CD8-positive, alpha-beta T cell (primary cell): ENCODE measurements at places on chromosomes 1 and 21. TPM values are rescaled to one million over a fixed set of nuclear protein-coding genes. Genes with fewer than 3 reads are reported as not detected.

DNA sequence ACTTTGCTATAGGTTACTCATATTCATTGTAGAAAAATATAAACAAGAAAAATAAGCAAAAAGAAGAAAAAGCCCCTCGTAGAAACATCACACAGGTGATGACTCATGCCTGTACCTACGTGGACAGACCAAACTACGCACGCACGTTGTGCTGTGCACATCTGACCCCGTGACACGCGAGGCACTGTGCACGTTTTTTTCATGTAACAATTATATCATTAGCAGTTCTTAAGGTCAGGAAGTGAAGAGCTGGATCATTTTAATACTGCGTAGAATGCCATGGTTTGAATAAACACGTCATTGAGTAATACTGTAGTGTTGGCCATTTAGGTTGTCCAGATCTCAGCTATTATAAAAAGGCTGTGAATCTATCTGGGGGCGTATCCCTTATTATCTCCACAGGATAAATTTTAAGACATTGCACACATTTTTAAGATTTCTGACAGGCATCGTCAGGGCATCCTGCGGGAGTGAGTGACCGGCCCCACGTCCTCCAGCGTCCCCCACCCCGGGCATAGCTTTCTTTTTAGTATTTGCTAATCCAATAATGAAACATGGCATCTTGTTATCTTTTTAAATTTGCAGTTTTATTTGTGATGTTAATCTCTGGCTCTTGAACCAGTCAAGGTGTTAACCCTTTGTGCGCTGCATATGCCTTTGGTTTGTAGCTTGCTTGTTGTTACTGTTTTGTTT is 23.4 kb upstream of the ADARB1 start:
- DNase-seq, result no peak

DNA sequence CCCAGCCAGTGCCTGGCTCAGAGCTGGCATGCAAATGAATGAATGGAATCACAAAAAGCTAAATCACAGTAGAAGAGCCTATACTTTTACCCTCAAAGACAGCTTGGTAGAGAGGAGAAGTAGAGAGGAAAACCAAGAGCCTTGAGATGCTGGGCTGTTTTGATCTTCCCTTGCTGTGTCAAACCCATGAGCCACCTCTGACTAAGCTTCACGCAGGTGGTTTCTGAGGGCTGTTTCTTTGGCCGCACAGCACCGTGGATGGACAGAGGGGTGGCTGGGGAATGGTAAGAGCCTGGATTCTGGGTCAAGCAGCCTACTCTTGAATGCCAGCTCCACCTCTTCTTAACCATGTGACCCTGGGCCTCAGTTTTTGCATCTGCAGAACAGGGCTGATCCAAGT is 18.6 kb downstream of the ABCG1 start:
- DNase-seq, result no peak

DNA sequence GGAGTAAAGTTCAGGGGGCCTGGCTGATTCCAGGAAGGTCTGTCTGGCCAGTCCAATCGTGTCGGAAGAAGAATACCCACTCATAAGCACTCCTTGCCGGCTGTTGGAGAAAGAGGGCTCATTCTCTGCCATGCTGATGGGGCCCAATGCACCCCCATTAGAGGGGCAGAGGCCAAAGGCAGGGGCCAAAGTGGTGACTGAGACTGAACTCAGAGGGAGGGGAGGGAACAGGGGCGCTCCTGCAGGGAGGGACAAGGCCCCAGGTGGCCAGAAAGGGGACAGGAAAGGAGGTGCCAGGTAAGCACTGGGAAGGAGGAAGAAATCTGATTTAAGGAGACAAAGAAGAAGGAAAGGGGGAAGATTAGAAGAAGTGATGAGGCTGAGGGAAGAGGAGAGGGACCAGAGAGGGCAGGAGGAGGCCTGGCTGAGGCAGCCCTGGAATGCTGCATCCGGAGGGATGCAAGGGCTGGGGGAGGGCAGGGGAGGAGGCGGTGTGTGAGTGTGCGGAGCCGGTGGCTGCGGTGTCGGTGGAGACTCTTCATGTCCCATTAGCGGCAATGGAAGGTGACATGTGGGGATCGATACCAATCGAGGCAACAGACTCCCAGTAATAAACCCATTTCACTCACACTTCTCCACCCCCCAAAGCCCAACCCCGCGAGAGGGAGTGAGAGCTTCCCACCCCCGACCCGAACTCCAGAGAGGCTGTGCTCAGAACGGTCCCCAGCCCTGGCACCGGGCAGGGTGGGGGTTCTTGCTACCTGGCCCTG is 12.0 kb upstream of the ETV3L start:
- no peak for DNase-seq

- DNase-seq, result no peak
These were observed 11.9 kb upstream of the CPLANE2 start for GRCh38 chr1:16248603-16249516.

The RASSF5 gene
- total RNA-seq, result 213 TPM

The OR10K1 gene
- total RNA-seq, result not detected

The MTOR gene
- 25.1 TPM for total RNA-seq

DNA sequence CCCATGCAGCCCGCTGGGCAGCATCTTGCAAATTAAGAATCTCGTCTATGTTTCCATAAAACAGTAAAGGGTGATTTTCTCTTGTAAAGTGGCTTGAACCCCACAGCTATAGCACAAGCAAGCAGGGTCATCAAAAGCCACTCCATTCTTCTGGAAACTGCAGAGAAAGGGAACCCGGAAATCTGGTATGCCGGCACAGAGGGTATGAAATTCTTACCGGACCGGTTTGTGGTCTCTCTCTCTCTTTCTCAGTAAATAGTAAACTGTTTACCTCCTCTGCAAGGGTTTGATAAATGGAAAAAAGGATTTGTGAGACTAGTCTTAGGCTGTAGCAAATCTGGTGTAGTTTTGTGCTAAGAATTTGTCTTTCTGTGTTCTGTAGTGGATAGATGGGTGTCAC is 2.7 kb upstream of the ADSS2 start:
- DNase-seq, result no peak

DNA sequence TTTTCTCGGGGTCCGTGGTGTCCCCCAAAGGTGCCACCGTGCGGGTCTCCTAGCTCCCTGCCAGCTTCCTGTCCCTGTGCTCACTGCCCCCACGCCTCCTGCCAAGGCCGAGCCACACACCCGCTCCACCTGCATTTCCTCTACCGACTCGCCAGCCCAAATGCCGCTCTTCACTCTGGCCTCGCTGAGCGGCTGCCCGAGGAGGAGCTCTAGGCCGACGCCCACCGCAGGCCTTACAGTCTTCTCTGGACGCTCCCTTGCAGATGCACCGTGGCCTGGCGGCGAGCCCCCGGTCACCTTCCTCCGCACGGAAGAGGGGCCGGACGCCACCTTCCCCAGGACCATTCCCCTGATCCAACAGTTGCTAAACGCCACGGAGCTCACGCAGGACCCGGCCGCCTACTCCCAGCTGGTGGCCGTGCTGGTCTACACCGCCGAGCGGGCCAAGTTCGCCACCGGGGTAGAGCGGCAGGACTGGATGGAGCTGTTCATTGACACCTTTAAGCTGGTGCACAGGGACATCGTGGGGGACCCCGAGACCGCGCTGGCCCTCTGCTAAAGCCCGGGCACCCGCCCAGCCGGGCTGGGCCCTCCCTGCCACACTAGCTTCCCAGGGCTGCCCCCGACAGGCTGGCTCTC is 26.3 kb downstream of the FTCD start:
- no peak for DNase-seq

DNA sequence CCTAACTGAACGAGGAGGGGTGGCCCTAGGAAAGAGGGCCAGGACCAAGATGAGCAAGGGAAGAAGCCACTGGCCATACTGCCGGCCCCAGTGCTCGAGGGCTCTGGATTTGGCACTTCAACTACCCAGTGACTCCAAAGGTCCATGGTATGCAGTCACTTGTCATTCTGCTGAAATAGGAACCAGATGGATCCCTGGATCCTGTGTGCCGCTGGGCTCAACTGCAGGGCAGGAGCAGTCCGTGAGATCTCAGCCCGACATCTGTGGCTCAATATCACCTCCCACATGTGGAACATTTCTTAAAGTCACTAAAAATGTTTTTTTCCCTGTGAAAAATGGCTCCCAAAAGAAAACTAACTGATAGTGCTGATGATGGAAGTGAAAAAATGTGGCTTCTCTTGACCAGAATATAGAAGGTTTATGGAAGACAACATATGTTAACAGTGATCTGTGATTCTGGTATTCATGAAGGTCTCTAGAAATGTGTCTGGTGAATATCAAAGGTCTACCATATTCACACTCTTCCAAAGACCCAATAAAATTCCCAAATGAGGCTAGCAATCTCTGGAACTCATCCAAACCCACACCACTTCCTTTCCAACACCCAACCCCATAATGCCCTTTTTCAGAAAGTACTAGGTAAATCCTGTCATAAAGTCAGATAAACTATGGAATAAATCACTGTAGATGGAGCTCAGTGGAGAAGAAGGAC is 24.1 kb downstream of the PAFAH2 start:
- no peak for DNase-seq

The RGS8 gene
- total RNA-seq, result not detected

DNA sequence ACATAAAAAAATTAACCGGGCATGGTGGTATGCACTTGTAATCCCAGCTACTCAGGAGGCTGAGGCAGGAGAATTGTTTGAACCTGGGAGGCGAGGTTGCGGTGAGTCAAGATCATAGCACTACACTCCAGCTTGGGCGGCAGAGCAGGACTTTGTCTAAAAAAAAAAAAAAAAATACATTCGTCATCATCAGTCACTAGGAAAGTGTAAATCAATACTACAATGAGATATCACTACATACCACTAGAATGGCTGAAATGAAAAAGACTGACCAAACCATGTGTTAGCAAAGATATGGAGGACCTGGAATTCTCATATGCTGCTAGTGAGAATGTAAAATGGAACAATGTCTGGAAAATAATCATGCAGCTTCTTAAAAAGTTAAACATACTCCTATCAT is 9.3 kb downstream of the SPATA45 start:
- no peak for DNase-seq

GRCh38 chr1:170664093-170664827 is at the start of gene PRRX1:
Gene PRRX1, plus strand, starts transcription at chr1:170664131. Its CDS starts 88 bp downstream, at chr1:170664219.
- no peak for DNase-seq

GRCh38 chr1:88191917-88192316 is 492.2 kb upstream of the PKN2 start:
- no peak for DNase-seq

The KISS1 gene
- total RNA-seq, result not detected

The CRNN gene
- not detected for total RNA-seq

The GPR153 gene
- 0.65 TPM for total RNA-seq

GRCh38 chr1:36238433-36238832 is 14.2 kb downstream of the THRAP3 start:
- no peak for DNase-seq

The GJA5 gene
- total RNA-seq, result not detected

The HSD3B1 gene
- not detected for total RNA-seq

The COL6A2 gene
- total RNA-seq, result 80.6 TPM

GRCh38 chr1:11109047-11109760 is 9.5 kb upstream of the EXOSC10 start:
- DNase-seq, result no peak

The CHRM3 gene
- not detected for total RNA-seq

GRCh38 chr1:116877141-116877818 is 32.4 kb upstream of the PTGFRN start:
- DNase-seq, result no peak

DNA sequence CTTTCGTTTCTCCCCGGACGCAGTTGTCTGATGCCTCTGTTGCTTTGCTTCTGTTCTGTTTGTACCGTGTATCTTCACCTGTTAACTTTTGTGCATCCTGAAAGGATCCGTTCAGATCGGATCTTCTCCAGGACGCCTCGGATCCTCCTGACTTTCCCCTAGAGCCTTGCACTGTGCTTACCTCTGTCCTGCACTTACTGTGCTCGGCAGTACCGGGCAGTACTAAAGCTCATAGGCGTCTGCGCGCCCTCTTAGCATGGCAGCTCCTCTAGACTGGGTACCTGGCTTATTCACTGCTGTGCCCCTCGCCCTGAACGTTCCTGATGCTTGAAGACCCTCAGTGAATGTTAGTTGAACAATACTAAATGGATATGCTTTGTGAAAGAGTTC is 934 bp downstream of the SCP2 start:
- DNase-seq, result no peak
